CD4-positive, CD25-positive, alpha-beta regulatory T cell (primary cell): ENCODE measurements at places on chromosomes 13 and 19. TPM values are rescaled to one million over a fixed set of nuclear protein-coding genes. Genes with fewer than 3 reads are reported as not detected.

DNA sequence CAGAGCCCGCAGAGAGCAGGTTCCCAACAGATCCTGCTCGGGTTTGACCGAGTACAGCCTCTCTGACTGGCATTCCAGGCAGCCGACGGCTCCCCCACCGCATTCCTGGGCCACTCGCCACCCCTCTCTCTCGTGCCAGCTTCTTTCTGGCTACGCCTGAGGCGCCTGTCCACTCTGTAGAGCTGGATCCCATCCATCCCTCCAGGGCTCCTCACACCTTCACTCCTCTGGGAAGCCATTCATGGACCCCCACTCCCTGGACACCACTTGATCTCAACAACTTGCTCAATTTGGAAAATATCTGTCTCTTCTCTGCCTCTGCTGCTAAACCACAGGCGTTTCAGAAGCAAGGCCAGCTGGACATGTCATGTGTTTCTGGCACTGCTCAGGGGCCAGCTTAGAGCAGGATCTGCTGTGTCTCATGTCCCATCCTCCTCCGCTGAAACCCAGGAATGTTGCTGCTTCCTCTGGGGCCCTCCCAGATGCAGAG, 30.6 kb upstream of the ATP1A3 start:
- H3K27ac ChIP-seq = no peak overlapping the region
- H3K27me3 ChIP-seq = no peaks in the 10 kb centered on the region
- DNase-seq = no peak

GRCh38 chr13:33263484-33263883, 22.1 kb downstream of the STARD13 start:
- no peak overlapping the region for H3K4me3 ChIP-seq
- DNase-seq = no peak
- no peaks in the 10 kb centered on the region for H3K4me1 ChIP-seq
- peaks cover 8% of the 10 kb centered on the region for H3K27me3 ChIP-seq
- no peak overlapping the region for H3K27ac ChIP-seq
- H3K36me3 ChIP-seq = no peaks in the 10 kb centered on the region

- H3K4me3 ChIP-seq = no peak overlapping the region
- no peak overlapping the region for H3K27ac ChIP-seq
- peaks cover 30% of the 10 kb centered on the region for H3K27me3 ChIP-seq
- no peak for DNase-seq
- peaks cover 5% of the 10 kb centered on the region for H3K4me1 ChIP-seq
Measured at GRCh38 chr13:36914648-36915047, 5.4 kb downstream of the SMAD9 start.

GRCh38 chr13:20198781-20199180, 6.0 kb upstream of the GJB2 start:
- peaks cover 56% of the 10 kb centered on the region for H3K27me3 ChIP-seq
- H3K27ac ChIP-seq = no peak overlapping the region
- no peaks in the 10 kb centered on the region for H3K36me3 ChIP-seq
- H3K4me3 ChIP-seq = no peak overlapping the region
- DNase-seq = no peak

DNA sequence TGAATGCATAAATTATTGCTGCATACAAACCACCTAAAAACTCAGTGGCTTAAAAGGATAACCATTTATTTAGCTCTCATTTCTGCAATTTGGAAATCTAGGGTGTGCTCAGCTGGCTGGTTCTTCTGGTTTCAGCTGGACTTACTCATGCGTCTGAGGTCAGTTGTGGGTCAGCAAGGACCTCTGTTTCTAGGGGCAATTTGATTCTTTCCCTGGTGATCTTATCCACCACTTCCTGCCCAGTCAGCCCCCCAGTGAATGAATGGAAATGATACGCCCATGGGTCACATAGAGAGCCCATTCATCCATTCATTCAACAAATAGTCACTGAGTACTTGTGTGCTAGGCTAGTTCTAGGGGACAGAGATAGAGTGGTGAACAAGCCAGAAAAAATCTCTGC, 9.9 kb downstream of the FXYD5 start:
- no peak overlapping the region for H3K27ac ChIP-seq
- no peak overlapping the region for H3K4me3 ChIP-seq
- no peaks in the 10 kb centered on the region for H3K27me3 ChIP-seq
- peaks cover 90% of the 10 kb centered on the region for H3K36me3 ChIP-seq
- DNase-seq = no peak

DNA sequence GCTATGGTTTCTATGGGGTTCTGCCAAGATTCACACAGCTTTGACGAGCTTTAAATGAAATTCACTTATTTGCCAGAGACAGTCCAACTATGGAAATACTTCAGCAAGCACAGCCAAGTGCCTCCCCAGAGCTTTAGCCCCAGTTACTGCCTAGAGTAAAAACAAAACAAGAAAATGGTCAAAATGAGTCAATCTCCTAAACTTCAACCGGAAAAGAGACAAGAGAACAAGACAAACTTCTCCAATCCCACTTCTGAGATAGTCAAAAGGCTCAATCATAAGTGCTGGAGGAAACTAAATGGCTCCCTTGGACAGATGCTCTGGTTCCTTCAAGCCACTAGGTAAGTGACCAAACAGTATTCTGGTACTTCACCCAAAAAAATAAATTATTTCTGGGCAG, 65.8 kb downstream of the KATNAL1 start:
- no peak overlapping the region for H3K27ac ChIP-seq
- no peaks in the 10 kb centered on the region for H3K4me1 ChIP-seq
- DNase-seq = no peak
- H3K4me3 ChIP-seq = no peak overlapping the region
- no peaks in the 10 kb centered on the region for H3K27me3 ChIP-seq

- H3K4me3 ChIP-seq = no peak overlapping the region
- H3K27ac ChIP-seq = no peak overlapping the region
- peaks cover 8% of the 10 kb centered on the region for H3K36me3 ChIP-seq
- DNase-seq = no peak
- H3K4me1 ChIP-seq = no peaks in the 10 kb centered on the region
Measured at GRCh38 chr13:25345576-25345975, 26.2 kb upstream of the ATP8A2 start.

DNA sequence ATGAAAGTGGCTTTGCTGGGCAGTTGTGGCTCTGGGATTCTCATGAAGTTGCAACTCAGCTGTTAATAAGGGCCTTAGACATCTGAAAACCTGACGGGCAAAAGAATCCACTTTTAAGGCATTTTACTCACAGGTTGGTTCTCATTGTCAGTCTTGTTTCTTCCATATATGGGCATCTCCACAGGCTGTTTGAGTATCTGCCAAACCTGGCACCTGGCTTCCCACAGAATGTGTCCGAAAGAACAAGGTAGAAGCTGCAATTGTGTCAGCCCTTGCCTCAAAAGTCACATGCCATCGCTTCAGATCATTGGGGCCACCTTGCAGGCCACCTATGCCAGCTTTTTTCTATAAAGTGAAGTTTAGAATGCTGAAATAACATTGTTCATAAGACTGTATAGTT, 102.4 kb downstream of the KCTD12 start:
- H3K4me3 ChIP-seq = no peak overlapping the region
- DNase-seq = no peak
- no peak overlapping the region for H3K27ac ChIP-seq
- no peaks in the 10 kb centered on the region for H3K4me1 ChIP-seq
- H3K36me3 ChIP-seq = no peaks in the 10 kb centered on the region
- H3K27me3 ChIP-seq = peaks cover 4% of the 10 kb centered on the region

GRCh38 chr19:33300009-33300893, 2.1 kb downstream of the CEBPA start:
- peaks cover 3% of the 10 kb centered on the region for H3K27me3 ChIP-seq
- peaks cover 24% of the 10 kb centered on the region for H3K4me1 ChIP-seq
- no peak overlapping the region for H3K27ac ChIP-seq
- DNase-seq = no peak
- H3K36me3 ChIP-seq = no peaks in the 10 kb centered on the region

CEACAM1 gene
- total RNA-seq = 7.0 TPM
